Left lung (tissue), 14 donors: ENCODE measurements at places on chromosomes 4 and X. TPM values are rescaled to one million over a fixed set of nuclear protein-coding genes. Genes with fewer than 3 reads are reported as not detected.
A peak's percentile ranks its signal among the peaks of the same experiment; 100 is the strongest.

- no peak overlapping the region for H3K27ac ChIP-seq
- H3K4me3 ChIP-seq = no peak overlapping the region
- no peaks in the 10 kb centered on the region for H3K36me3 ChIP-seq
- no peaks in the 10 kb centered on the region for H3K4me1 ChIP-seq
These were observed 81.0 kb downstream of the LNX1 start for GRCh38 chr4:53510321-53510720.

DNA sequence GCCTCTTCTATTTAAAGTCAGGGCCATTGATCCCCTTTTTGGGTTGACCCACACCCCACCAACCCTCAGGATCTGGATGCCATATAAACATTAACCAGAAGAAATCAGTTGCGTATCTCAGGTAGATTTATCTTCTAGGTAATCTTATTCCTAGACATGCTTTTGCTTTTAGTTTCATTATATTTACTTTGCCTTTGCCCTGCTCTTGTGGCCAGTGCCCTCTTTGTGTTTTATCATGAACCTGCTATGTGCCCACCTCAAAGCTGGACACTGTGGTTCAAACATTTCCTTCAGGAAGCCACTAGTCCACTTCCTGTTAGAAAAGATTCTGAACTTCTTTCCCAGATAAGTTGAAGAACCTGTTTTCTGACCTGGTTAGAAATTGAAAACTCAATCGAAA is 117.4 kb upstream of the EDNRA start:
- H3K27me3 ChIP-seq = no peaks in the 10 kb centered on the region
- peaks cover 4% of the 10 kb centered on the region for H3K4me1 ChIP-seq
- no peaks in the 10 kb centered on the region for H3K36me3 ChIP-seq
- H3K27ac ChIP-seq = peak overlapping the region; percentile 89
- no peak overlapping the region for H3K4me3 ChIP-seq

- no peaks in the 10 kb centered on the region for H3K4me1 ChIP-seq
- no peaks in the 10 kb centered on the region for H3K27me3 ChIP-seq
- no peak overlapping the region for H3K27ac ChIP-seq
- no peak for DNase-seq
- no peak overlapping the region for H3K4me3 ChIP-seq
- no peaks in the 10 kb centered on the region for H3K36me3 ChIP-seq
These were observed 331.8 kb downstream of the DKK2 start for GRCh38 chr4:106704253-106704870.

- H3K27ac ChIP-seq = no peak overlapping the region
- no peaks in the 10 kb centered on the region for H3K36me3 ChIP-seq
- no peaks in the 10 kb centered on the region for H3K4me1 ChIP-seq
These were observed 32.9 kb upstream of the HGFAC start for GRCh38 chr4:3408793-3409330.

DNA sequence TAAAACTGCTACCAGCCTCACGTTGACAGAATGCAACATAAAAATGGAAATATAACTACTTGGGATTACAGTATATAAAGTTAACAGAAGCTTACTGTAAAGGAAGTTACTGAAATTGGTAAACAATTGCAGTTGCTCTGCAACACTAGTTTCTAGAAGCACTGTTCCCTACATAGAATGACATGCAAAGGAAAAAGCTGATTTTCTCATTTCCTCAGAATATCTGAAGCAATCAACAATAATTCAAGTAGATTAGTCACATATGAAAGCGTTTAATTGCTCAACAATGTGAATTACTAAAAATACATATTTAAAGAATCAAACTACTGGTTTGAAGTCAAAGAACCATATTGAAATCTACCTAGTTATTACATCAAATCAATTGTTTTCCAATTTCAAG is 31.8 kb downstream of the PDGFC start:
- peak overlapping the region; percentile 38 for H3K27ac ChIP-seq
- no peaks in the 10 kb centered on the region for H3K36me3 ChIP-seq
- no peaks in the 10 kb centered on the region for H3K27me3 ChIP-seq
- H3K4me1 ChIP-seq = peaks cover 3% of the 10 kb centered on the region

FDCSP gene
- not detected for total RNA-seq

- H3K36me3 ChIP-seq = no peaks in the 10 kb centered on the region
- H3K4me1 ChIP-seq = no peaks in the 10 kb centered on the region
- no peaks in the 10 kb centered on the region for H3K27me3 ChIP-seq
- H3K27ac ChIP-seq = peak overlapping the region; percentile 65
These were observed 1.3 kb downstream of the LDB2 start for GRCh38 chr4:16896881-16897750.

CT83 gene
- not detected for total RNA-seq

PRDM5 gene
- 13.8 TPM for total RNA-seq

MTTP gene
- 0.92 TPM for total RNA-seq

- peak overlapping the region; percentile 87 for H3K27ac ChIP-seq
- no peaks in the 10 kb centered on the region for H3K36me3 ChIP-seq
- no peaks in the 10 kb centered on the region for H3K27me3 ChIP-seq
- DNase-seq = no peak
- peaks cover 35% of the 10 kb centered on the region for H3K4me1 ChIP-seq
These were observed 708 bp downstream of the ARAP2 start for GRCh38 chr4:36243355-36244256.

FOXP3 gene
- total RNA-seq = 0.45 TPM

DNA sequence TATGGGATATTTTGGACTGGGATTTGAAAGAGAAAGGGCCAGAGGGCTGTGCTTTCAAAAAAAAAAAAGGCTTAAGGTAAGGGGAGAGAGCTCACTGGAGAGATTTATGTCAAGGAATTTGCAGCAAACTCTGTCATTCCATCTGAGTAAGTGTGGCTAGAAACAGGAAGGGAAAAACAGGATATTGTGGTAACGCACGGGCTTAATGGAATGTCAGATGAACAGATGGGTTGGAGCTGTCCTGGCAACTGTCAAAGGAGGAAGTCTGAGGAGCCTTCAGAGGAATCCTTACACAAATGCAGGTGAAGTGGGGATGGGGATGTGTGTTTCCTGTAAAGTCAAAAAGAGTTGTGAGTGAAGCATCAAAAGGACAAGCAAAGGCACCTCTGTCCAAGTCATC is 15.1 kb upstream of the NKX3-2 start:
- no peaks in the 10 kb centered on the region for H3K4me1 ChIP-seq
- H3K27me3 ChIP-seq = peaks cover 9% of the 10 kb centered on the region
- H3K36me3 ChIP-seq = no peaks in the 10 kb centered on the region
- no peak for DNase-seq
- H3K27ac ChIP-seq = no peak overlapping the region

DNA sequence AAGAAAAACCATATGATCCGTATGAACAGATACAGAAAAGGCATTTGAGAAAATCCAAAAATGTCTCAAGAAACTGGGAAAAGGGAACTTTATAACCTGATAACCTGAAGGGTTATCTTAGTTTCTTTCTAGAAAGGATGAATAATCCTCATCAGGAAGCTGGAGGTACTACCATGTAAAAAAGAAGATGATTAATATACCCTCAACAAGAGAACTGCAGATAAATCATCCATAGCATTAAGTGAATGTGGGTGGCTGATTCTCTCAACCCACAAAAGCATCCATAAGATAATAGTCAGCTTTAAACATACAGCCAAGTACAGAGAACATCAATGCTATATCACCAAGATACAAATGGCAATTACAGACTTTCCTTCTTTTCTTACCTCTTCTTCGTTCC is 26.4 kb downstream of the ANAPC10 start:
- DNase-seq = no peak
- H3K27ac ChIP-seq = no peak overlapping the region
- H3K27me3 ChIP-seq = no peaks in the 10 kb centered on the region
- no peaks in the 10 kb centered on the region for H3K36me3 ChIP-seq
- H3K4me1 ChIP-seq = peaks cover under 1% of the 10 kb centered on the region
- H3K4me3 ChIP-seq = no peak overlapping the region

DNA sequence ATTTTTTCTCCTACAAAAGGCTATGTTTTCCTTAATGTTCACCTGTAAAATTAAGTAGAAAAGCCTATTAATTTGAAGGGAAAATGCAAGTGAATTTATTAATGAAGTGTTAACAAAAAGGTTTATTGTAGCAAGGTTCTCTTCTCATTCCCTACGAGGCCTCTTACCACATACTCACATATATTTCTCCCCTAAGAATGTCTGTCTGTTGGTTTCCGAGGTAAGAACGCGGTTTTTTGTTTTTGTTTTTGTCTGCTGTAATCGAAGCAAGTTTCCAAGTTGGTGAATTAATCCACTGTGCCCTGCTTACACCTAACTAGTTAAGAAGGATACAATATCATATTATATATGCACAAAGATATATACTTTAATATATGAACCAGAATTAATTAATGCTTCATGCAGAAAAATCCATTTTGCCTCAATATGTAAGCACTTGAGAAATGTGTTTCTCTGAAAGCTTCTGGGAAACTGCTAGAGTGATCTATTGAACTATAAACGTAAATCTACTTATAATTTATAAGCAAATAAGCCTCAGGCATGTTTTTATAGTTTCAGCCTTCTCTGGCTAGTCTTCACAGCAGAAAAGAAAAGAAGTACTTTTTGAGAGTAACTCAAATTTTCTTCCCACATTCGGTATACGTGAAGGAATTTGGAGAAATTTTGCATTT is 120.8 kb downstream of the EGF start:
- no peaks in the 10 kb centered on the region for H3K36me3 ChIP-seq
- H3K27me3 ChIP-seq = peaks cover 61% of the 10 kb centered on the region
- no peak overlapping the region for H3K4me3 ChIP-seq
- no peaks in the 10 kb centered on the region for H3K4me1 ChIP-seq
- no peak for DNase-seq

- H3K4me1 ChIP-seq = no peaks in the 10 kb centered on the region
These were observed 14.7 kb upstream of the EPGN start for GRCh38 chr4:74293558-74293957.
